Mucosa of descending colon (tissue), 3 donors: ENCODE measurements at places on chromosomes 16 and 17. TPM values are rescaled to one million over a fixed set of nuclear protein-coding genes. Genes with fewer than 3 reads are reported as not detected.
A peak's percentile ranks its signal among the peaks of the same experiment; 100 is the strongest.

- no peak for DNase-seq
Observed at GRCh38 chr17:74006371-74006770, 197.1 kb upstream of the RPL38 start.

DNA sequence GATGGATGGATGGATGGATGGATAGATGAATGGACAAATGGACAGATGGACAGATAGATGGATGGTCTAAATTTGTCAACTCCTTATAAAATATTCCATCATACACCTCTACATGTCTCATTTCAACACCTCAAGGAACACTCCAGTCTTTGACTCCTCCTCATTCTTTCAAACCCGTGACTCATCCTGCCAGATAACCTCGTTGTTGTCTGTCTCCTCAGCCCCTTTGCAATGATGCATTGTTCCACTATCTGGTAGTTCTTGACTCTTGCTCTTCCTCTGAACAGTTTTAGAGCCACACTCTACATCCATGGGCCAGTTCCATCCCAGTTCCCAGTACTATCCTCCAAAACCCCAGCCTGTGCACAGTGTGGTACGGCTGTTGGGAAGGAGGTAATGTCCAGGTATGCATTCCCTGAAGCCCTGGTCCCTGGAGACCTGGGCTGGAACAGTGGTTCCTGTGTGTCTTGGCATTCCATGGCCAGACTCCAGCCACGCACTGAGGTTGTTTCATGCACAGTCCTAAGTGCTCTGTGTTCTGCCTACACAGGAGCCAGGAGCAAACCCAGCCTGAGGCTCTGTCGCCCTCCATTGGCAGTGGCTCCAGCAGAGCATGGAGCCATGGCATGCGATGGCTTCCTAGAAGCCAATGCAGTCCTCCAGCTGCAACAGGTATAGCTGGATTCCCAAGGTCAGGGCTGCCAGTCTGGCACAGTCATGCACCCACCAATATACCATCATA lies 105.7 kb downstream of the C17orf67 start:
- no peak for DNase-seq

DNA sequence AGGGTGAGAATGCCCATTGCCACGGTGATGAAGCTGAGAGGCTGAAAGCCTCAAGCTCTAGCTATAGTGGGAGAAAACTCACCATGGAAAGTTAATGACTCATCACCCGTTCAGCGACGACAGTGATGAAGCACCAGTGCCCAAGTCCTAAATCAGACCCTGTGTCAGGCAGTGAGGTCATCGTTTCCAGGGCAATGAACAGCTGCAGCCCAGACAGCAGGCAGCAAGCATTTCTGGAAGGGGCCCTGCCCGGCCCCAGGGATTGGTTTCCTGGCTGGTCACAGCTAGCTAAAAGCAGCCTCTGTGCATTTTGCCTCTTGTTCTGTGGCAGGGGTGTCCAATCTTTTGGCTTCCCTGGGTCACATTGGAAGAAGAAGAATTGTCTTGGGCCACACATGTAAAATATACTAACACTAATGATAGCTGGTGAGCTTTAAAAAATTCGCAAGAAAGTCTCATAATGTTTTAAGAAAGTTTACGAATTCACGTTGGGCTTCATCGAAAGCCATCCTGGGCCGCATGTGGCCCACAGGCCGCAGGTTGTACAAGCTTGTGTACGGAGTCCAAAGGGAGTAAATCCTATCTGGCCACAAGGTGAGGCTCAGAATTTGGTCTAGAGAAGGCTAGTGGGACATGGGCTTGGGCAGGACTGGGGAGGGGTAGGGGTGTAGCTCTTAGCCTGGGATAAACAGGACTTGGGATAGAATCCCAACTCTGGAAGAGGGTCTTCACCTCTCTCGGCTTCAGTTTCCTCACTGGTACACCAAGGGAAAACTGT lies 40.6 kb downstream of the MIS12 start:
- peak; percentile 63 for DNase-seq

GRCh38 chr17:18233803-18234518 lies 8.5 kb downstream of the LLGL1 start:
- no peak for DNase-seq

The SCN4A gene
- 0.10 TPM for total RNA-seq

The CIITA gene
- total RNA-seq = 5.8 TPM

The PRAC2 gene
- total RNA-seq = 6.6 TPM
